ENCODE measurements at places on chromosomes 7 and 10. TPM values are rescaled to one million over a fixed set of nuclear protein-coding genes. Genes with fewer than 3 reads are reported as not detected.

ANLN gene
- 6.0 TPM for total RNA-seq

RABGEF1 gene
- total RNA-seq, result 31.8 TPM

PTF1A gene
- not detected for total RNA-seq

GPR22 gene
- total RNA-seq, result not detected

PRLHR gene
- not detected for total RNA-seq

ZNF804B gene
- total RNA-seq, result not detected

OR9A2 gene
- total RNA-seq, result not detected

DNA sequence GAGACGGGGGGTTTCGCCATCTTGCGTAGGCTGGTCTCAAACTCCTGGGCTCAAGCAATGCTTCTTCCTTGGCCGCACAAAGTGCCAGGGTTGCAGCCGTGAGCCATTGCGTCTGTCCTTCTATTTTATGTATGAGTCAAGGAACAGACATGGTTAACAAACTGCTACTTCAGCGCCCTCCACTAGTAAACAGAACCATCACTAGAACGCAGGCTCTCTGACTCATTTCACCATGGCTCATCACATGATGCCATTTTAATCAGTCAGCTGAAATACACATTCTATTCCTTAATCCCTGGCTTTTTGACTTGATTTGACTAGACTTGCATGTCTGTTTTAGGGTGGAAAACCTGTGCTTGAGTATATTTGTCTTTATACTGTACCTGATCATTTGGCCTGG lies 41.3 kb downstream of the CELF2 start:
- DNase-seq, result no peak
- no peak overlapping the region for H3K4me3 ChIP-seq
- no peak overlapping the region for H3K27ac ChIP-seq

DNA sequence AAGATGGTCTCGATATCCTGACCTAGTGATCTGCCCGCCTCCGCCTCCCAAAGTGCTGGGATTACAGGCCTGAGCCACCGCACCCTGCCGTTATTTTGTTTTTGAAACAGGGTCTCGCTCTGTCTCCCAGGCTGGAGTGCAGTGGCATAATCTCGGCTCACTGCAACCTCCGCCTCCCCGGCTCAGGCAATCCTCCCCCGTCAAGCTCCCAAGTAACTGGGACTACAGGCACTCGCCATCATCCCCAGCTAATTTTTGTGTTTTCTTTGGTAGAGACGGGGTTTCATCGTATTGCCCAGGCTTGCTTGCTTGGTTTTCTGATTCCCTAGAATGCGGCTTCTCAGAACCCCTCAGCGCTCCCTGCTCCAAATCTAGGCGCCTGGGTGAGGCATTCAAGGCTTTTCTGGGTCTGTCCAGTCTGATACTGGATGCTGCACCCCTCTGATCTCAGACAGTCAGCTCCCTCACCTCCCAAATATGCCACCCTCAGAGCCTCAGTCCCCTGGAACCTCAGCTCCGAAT lies 1.3 kb downstream of the TFR2 start:
- H3K36me3 ChIP-seq, result no peaks in the 10 kb centered on the region
- peaks cover 21% of the 10 kb centered on the region for H3K27me3 ChIP-seq
- no peaks in the 10 kb centered on the region for H3K4me1 ChIP-seq

DNA sequence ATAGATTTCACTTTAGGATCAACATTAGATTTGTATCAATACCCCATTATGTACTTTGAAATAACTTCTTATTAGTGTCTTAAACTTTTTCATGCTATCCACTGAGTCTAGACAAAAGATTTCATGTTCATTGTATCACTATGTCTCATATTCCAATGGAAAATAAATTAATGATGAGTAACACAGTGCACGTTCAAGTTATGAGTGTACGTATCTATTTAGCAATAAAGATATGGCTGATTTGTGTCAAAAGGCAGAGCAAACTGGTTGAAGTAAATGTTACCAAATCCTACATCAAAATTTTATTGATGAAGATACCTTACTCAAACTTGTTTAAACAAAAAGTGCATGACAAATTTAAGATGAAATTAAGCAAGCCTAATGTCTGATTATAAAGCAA lies 102.4 kb downstream of the SEMA3E start:
- H3K27ac ChIP-seq, result no peak overlapping the region
- H3K4me1 ChIP-seq, result peaks cover 6% of the 10 kb centered on the region
- H3K27me3 ChIP-seq, result no peaks in the 10 kb centered on the region

- H3K27ac ChIP-seq, result no peak overlapping the region
- H3K4me1 ChIP-seq, result no peaks in the 10 kb centered on the region
- no peaks in the 10 kb centered on the region for H3K36me3 ChIP-seq
- DNase-seq, result no peak
Measured at GRCh38 chr7:155191901-155192478, 105.7 kb upstream of the INSIG1 start.

- H3K27ac ChIP-seq, result no peak overlapping the region
- no peak overlapping the region for H3K4me3 ChIP-seq
- no peak for DNase-seq
- peaks cover 32% of the 10 kb centered on the region for H3K4me1 ChIP-seq
Measured at GRCh38 chr7:29611941-29612544, 48.4 kb downstream of the PRR15 start.

GRCh38 chr10:69428165-69428564 lies 11.4 kb upstream of the TACR2 start:
- no peak for DNase-seq
- H3K27me3 ChIP-seq, result no peaks in the 10 kb centered on the region
- H3K4me3 ChIP-seq, result no peak overlapping the region

DNA sequence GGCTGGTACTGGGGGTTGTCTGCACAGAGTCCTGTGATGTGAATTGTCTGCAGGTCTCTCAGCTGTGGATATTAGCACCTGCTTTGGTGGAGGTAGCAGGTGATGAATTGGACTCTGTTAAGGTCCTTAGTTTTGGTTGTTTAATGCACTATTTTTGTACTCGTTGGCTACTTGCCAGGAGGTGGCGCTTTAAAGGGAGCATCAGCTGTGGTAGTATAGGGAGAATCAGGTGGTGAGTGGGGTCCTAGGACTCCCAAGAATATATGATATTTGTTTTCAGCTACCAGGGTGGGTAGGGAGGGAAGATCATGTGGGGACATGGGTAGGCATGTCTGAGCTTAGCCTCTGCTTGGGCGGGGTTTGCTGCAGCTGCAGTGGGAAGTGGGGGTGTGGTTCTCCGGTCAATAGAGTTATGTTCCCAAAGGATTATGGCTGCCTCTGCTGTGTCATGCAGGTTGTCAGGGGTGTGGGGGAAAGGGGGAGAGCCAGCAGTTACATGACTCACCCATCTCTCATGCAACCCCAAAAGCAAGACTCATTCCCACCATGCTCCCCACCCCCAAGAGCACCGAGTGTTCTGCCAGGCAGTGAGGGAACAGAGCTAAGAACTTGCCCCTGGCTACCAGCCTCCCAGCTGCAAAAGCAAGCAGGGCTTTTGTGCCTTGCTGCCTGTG lies 53.7 kb upstream of the ZNF273 start:
- H3K4me3 ChIP-seq, result no peak overlapping the region
- H3K27ac ChIP-seq, result no peak overlapping the region
- no peaks in the 10 kb centered on the region for H3K4me1 ChIP-seq

DNA sequence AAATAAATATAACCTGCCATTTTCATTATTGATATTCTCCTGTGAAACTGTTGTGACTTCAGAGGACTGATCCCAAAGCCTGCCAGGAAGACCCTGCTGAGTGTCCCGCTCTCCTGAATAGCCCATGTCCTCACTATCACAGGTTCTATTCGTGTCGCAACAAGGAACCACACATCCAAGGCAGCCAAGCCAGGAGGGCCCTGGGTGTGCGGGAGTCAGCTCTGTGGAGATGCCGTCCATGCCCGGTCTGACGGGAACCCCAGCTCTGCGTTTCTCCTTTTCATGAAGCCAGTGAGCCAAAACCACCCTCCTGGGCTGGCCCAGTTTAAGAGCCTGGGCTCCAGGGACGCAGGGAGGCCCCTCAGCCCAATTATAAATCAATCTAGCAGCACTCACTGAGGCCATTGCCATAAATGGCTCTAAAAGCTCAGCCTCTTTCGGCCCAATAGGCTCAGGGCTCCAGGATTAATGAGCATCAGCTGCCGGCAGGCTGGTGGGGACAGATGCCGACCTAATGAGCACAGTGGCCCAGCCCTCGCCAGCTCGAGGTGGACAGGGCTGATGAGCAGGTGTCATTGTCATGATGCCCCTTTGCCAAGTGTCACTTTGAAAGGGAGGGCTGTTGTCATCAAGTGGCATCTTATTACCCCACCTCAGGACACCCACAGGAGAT lies 177.9 kb downstream of the PLXNA4 start:
- no peaks in the 10 kb centered on the region for H3K36me3 ChIP-seq
- no peak for DNase-seq
- H3K27ac ChIP-seq, result no peak overlapping the region
- H3K27me3 ChIP-seq, result no peaks in the 10 kb centered on the region
- H3K4me1 ChIP-seq, result no peaks in the 10 kb centered on the region
- H3K4me3 ChIP-seq, result no peak overlapping the region

GRCh38 chr7:65216469-65216868 lies 157.2 kb upstream of the ZNF92 start:
- no peaks in the 10 kb centered on the region for H3K4me1 ChIP-seq
- no peaks in the 10 kb centered on the region for H3K27me3 ChIP-seq
- DNase-seq, result peak; percentile 61
- no peak overlapping the region for H3K27ac ChIP-seq

DNA sequence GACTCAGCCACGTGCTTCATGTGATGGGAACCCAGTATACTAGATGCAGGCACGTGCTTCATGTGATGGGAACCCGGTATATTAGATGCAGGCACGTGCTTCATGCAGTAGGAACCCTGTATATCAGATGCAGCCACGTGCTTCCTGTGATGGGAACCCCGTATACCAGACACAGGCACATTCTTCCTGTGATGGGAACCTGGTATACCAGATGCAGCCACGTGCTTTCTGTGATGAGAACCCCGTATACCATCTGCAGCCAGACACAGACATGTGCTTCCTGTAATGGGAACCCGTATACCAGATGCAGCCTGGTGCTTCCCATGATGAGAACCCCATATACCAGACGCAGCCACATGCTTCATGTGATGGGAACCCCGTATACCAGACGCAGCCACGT lies 44.0 kb downstream of the MGMT start:
- H3K4me3 ChIP-seq, result no peak overlapping the region
- no peaks in the 10 kb centered on the region for H3K27me3 ChIP-seq
- H3K4me1 ChIP-seq, result no peaks in the 10 kb centered on the region
- DNase-seq, result no peak
- H3K36me3 ChIP-seq, result no peaks in the 10 kb centered on the region
- no peak overlapping the region for H3K27ac ChIP-seq

- H3K4me1 ChIP-seq, result no peaks in the 10 kb centered on the region
- no peaks in the 10 kb centered on the region for H3K27me3 ChIP-seq
- H3K36me3 ChIP-seq, result no peaks in the 10 kb centered on the region
- no peak overlapping the region for H3K27ac ChIP-seq
- DNase-seq, result no peak
- no peak overlapping the region for H3K4me3 ChIP-seq
Measured at GRCh38 chr7:81080553-81080952, 161.7 kb upstream of the SEMA3C start.

DNA sequence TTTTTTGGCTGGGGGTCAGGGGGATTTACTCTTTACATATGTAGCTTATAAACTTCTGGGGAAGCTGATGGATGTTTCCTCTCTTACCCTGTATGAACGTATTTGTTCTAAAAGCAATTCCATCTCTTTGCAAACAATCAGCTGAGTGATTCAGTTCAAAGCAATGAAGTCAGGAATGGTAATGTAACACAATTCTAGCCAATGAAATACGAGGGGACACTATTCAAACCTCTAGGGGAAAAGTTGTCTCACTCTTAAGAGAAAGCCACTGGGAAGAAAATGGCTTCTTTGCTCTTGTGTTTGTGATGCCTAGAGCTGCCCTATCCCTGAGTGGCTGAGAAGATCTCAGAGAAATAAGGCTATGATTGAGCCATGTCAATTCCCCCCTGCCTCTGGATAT lies 134.8 kb upstream of the SEMA3C start:
- H3K4me3 ChIP-seq, result no peak overlapping the region
- H3K36me3 ChIP-seq, result no peaks in the 10 kb centered on the region
- no peak overlapping the region for H3K27ac ChIP-seq
- no peaks in the 10 kb centered on the region for H3K4me1 ChIP-seq

DNA sequence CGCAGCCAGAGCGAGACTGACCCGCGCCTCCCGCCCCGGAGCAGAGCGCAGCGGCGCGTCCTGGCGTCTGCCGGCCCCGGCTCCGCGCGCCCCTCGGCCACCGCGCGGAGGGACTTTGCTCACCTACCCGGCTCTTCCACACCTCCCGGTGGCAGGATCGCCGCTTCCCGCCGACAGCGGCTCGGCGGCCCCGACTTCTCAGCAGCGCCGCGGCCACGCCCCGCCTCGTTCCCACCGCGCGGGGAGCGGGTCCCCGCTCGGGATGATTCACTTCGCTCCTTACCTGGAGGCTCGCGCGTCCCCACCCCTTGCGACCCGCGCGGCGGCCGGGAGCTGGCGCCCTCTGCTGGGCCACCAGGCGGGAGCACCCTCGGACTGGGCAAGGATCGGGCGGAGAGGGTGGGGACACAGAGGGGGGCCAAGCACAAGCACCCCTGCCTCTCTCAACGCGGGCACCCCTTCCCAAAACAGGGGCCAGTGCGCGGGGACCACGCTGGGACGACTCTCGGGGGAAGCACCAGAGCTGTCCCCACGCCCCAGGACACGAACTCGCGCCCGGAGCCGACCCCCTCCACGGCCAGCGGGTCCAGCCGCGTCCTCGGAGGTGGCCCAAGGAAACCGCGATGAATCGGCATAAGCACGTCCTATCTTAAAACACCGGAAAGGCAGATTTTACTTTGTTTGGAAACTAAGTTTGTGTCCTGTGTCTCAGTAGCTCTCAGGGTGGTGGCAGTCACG lies 101.0 kb upstream of the SVIL start:
- H3K27ac ChIP-seq, result peak overlapping the region; percentile 96
- H3K36me3 ChIP-seq, result no peaks in the 10 kb centered on the region
- DNase-seq, result peak; percentile 92

DNA sequence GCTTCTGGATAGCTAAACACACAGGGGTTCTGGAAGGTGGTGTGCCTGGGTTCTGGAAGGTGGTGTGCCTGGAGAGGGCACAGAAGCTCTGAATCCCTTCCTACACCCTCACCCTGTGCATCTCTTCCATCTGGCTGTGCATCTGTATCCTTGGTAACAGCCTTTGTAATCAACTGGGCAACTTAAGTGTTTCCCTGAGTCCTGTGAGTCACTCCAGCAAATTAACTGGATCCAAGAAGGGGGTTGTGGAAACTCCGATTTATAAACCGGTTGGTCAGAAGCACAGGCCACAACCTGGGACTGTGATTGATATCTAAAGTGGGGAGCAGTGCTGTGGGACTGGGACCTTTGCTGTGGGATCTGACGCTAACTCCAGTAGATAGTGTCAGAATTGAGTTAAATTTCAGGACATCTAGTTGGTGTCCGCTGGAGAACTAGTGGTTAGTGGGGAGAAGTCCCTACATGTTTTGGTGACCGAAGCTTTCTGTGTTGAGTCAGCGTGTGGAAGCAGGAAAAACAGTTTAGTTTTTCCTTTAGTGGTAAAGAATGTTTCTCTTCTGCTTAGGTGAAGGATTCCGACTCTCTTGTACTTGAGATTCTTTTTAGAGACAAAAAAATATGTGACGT lies 228.1 kb downstream of the BMPER start:
- H3K27ac ChIP-seq, result no peak overlapping the region
- H3K27me3 ChIP-seq, result no peaks in the 10 kb centered on the region
- H3K4me3 ChIP-seq, result no peak overlapping the region
